Fibroblast of upper back skin (primary cell): ENCODE measurements at places on chromosomes 1 and 21.

DNA sequence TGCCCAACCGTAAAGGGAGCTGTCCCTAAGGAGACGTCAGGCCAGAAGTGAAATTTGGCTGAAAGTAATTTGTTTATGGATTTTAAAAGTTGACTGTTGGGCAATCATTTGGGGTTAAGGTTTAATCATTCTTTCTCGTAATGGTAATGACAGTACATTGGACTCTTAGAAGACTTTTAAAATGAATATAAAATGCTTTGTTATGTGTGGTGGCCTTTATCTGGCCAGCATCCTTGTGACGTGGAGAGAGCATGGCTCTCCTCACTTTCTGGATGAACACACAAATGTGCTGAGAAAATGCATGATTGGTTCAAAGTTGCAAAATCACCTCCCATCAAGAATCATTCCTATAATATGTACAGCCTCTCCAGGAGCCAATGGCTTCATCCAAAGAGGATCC is 160.2 kb downstream of the DHRS3 start:
- peak; percentile 59 for DNase-seq

- peak; percentile 45 for DNase-seq
Measured at GRCh38 chr1:27527223-27527889, 37.4 kb upstream of the WASF2 start.

GRCh38 chr1:30023339-30024022 is 699.9 kb downstream of the MATN1 start:
- DNase-seq = no peak

- DNase-seq = no peak
Measured at GRCh38 chr1:27885114-27885528, 12.8 kb downstream of the THEMIS2 start.

- no peak for DNase-seq
Measured at GRCh38 chr1:51574796-51575195, 42.1 kb upstream of the OSBPL9 start.

DNA sequence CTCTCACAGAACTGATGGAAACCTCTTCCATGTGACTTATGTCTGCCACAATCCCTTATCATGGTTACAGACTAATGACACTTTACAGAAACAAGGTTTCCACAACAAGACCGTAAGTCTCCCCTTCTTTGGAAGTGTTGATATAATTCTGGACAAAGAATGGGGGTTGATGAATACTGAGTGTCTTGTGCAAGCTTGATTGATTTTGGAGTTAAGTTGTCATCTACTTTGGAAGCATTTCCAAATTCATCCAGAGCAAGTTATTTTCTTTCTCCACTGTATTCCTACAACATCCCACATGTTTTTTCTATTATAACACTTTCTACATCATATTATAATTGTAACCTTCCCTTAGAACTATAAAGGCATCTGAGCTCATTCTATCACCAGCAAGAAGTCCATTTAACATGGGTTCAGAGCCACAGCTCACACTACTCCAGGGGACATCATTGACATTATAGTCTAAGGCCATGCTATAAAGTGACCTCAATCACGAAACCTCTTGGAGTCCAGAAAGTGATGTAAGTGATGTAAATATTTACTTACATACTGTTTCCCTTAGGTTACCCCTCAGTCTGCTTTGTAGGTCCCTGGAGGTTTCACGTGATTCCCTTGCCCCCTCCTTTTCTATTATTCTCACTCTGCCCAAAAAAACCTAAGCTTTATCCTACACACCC is 125.7 kb upstream of the PBX1 start:
- no peak for DNase-seq

DNA sequence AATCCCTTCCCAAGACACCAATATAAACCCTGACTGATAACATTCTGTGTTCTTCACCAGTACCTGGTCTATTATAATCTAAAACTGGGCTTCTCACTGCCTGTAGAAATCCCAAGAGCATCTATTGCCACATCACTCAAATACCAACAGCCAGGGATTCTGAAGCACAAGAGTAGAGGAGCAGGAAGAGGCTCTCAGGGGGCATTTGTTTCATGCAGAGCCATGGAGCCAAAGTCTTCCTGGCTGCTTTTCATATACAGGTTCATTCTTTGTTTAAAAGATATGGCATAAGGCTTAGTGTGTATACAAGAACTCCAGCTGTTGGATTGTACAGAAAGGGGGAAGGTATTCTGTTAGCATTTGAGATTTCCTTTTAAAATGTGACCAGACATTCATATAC is 38.2 kb upstream of the USH2A start:
- DNase-seq = peak; percentile 35

DNA sequence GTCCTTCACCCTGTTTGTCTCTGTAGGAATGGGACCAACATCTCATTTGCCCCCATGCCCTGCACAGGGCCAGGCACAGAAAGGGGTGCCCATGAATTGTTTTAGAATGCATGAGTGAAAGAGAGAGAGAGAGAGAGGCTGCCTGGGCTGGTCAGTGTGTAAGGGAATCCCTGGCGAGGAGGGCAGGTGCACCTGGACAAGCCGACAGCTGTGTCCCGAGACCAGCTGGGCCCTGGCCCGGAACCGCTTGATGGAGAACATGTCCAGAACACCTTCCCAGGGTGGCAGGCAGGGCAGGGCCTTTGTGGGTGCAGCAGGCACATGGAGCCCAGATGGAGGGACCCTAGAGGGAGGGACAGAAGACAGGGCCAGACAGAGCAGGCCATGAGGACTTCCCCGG is 22.7 kb downstream of the SPOCD1 start:
- no peak for DNase-seq

GRCh38 chr1:34758751-34759150 is 789 bp upstream of the GJB4 start:
- DNase-seq = no peak

- no peak for DNase-seq
Measured at GRCh38 chr1:113657126-113657525, 102.2 kb downstream of the PHTF1 start.

DNA sequence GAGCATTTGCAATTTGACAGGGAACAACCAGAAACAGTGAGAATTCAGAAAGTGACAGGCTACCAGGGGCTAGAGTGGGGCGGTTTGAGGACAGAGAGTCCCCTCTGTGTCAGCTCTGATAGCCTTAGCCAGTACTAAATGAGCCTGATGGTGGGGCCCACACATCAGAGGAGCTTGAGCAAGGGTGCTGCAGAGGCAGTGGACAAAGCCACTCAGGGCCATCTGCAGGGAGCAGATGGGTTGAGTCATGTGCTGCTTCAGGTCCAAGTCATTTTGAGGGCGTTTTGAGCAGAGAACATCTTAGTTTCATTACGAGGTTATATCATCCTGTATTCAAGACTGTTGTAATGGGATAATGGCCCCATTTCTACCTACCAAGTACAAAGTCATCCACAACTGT is 7.7 kb downstream of the LRRC52 start:
- DNase-seq = no peak

- peak; percentile 72 for DNase-seq
Measured at GRCh38 chr1:27366113-27366410, 699 bp downstream of the MAP3K6 start.

- DNase-seq = peak; percentile 80
Measured at GRCh38 chr1:25641931-25642573, 25.5 kb downstream of the MAN1C1 start.

GRCh38 chr1:10838541-10838940 is 42.1 kb upstream of the CASZ1 start:
- no peak for DNase-seq
